ENCODE measurements at places on chromosomes 11 and 22.
A peak's percentile ranks its signal among the peaks of the same experiment; 100 is the strongest.

DNA sequence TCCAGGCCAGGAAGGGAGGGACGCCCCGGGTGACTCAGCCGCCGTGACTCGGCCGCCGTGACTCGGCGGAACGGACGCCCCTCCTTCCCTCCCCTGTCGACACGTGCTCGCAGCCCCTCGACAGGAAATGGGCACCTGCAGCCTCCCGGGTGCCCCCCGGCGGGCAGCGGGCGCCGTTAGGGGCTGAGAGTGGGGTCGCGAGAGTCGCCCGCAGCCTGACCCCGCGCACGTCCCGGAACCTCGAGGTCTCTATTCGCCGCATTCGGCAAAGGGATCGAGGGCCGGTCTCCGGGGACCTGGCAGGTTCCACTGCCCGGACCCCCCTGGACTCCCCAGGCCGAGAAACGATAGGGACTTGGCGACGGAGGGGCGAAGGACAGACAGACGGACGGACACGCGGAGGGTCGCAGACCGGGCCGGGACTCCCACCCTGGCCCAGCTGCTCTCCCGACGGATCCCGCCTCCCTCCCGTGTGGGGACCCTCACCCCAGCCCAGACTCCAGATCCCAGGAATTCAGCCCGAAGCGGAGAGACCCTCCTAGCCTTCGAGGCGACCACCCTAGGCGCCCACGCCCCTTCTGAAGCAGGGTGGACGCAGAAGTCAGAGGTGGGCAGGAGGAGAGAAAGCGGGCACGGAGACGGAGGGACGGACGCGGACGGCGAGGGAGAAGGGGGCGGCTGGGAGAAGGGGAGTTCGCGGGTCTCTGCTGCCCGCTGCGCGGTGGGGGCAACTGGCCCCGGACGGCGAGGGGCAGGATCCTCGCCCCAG is 648 bp downstream of the FOSL1 start:
- DNase-seq, result peak; percentile 88

DNA sequence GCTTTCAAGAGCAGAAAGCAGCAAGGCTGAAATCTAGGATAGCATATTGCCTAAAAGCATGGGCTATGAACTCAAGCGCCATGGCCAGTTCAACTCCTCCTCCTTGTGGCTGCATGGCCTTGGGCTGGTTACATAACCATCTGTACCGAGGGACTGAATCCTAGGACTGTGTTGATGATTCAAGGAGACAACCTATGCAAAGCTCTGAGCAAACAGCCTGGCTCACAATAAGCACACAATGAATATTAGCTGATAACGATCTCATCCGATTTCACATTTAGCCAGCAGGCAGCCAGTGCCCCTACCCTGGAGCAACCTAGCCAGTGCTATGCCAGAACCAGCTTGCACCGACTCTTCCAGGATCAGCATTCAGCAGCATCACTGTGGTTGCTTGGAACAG is 698.4 kb downstream of the TBC1D22A start:
- DNase-seq, result no peak

DNA sequence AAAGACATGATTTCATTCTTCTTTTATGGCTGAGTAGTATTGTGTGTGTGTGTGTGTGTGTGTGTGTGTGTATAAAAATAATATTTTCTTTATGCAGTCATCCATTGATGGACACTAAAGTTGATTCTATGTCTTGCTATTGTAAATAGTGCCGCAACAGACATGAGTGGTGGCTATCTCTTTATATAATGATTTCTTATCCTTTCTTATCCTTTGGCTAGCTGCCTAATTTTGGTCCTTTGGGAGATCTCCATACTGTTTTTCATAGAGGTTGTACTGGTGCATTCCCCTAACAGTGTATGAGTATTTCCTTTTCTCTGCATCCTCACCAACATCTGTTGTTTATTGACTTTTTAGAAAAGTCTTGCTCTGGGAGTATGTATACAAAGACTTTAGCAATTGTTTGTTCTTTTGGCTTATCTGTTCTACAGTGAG is 107.0 kb downstream of the STIM1 start:
- peak; percentile 27 for DNase-seq

DNA sequence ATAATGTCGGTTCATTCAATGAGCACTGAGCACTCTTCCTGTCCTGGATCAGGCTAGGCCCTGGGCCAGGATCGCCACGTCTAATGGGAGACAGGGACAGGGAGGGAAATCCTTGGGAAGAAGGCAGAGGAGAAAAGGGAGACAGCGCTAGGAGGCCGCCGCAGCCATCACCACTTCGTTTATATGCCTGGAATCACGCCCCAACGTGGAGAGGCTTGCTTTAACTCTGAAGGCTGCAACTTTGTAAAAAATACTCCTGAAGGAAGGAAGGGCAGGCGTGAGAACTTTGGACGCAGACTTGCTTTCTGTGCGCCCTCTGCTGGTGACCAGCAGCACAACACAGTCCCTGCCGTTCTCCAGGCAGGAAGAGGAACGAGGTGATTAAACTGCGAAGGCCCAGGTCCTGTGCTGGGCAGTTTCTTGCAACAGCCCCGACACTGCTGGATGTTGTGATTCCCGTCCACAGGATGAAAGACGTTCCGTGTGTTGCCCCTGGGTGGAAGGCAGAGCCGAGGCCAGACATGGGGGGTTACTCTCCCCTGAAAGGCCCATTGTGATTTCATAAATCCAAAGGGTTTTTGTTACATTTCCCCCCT is 22.1 kb downstream of the RIBC2 start:
- peak; percentile 86 for DNase-seq

DNA sequence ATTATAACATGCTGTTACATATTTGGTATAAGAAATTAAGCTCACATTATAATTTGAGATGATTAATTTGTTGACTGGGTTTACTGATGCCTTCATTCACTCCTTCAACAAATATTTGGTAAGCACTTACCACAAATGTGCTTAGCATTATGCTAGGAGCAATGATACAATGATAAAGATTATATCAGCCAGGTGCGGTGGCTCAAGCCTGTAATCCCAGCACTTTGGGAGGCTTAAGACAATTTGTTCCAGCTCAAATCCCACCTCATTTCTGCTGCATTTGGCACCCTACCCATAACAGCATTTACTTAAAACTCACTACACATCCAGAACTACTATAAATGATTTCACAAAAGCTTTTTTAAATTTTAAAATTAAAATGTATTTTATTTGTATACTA is 1263.6 kb upstream of the RAG2 start:
- DNase-seq, result no peak

DNA sequence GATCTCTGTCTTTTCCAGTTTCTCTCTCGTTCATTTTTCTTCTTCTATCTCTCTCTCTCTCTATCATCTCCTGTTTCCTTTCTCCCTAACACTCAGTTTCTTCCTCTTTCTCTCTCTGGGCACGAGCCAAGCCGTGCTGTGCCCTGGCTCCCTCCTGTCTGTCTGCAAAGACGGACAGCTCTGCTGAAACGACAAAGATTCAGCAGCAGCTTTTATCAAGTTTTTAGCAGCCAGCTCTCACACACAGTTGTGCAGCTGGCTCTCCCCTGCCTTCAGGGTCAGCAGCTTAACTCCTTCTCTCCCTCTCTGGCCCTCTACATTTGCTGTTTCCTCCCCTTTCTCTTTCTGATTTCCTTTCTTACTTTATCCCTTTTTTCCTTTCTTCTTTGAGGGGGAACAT is 352.0 kb upstream of the MPPED2 start:
- no peak for DNase-seq

DNA sequence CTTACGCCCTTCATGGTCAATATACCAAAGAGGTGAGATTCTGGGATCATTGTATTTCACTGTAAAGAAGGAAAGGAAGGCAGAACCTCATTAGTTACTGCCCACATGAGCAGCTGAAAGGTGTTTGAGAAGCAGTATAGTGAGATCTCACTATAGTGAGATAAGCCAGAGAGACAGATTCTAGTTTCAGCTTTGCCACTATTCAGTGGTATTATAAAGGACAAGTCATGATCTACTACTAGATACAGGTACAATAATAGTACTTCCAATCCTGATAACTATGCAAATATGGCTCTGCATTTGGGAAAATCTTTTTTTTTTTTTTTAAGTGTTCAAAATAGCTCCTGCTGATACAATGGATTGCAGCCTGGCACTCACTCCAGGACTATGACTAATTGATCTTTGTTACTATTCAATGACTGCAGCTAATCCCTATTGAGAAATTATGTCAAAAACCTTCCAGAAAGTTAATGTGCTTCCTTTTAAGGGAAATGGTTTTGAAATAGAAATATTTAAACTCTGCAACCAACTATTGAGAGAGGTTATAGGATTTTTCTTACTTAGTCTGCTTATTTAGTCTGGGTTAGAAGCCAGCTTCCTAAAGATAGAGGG is 8.3 kb upstream of the DLAT start:
- no peak for DNase-seq

DNA sequence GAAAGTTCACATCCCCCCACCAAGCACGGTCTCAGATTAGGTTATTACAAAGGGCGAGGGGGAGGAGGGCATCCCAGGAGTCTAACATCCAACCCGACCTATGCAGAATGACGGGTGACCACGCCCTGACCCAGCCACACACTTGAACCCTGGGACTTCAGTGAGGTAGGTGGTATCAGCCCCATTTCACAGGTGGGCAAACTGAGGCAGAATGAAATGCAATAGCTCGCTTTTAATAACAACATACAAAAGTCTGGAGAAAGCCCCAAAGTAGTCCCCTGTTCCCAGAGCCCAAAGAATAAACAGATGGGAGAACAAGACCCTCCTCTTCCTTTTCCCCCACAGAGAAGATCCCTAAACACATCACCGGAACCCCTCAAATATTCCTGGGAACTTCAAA is 31.9 kb downstream of the NUP50 start:
- DNase-seq, result no peak

DNA sequence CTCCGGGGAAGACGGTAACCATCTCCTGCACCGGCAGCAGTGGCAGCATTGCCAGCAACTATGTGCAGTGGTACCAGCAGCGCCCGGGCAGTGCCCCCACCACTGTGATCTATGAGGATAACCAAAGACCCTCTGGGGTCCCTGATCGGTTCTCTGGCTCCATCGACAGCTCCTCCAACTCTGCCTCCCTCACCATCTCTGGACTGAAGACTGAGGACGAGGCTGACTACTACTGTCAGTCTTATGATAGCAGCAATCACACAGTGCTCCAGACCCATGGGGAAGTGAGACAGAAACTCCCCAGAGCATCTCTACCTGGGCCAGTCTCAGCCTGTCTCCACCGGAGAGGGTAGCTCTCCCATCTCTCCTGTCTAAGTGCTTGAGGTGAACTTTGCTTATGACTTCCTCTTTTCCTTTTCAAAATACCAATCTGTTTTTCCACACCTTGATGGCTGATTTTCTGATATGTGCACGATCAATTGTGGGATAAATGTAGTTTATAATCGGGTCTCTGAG is 48.5 kb upstream of the VPREB1 start:
- no peak for DNase-seq

DNA sequence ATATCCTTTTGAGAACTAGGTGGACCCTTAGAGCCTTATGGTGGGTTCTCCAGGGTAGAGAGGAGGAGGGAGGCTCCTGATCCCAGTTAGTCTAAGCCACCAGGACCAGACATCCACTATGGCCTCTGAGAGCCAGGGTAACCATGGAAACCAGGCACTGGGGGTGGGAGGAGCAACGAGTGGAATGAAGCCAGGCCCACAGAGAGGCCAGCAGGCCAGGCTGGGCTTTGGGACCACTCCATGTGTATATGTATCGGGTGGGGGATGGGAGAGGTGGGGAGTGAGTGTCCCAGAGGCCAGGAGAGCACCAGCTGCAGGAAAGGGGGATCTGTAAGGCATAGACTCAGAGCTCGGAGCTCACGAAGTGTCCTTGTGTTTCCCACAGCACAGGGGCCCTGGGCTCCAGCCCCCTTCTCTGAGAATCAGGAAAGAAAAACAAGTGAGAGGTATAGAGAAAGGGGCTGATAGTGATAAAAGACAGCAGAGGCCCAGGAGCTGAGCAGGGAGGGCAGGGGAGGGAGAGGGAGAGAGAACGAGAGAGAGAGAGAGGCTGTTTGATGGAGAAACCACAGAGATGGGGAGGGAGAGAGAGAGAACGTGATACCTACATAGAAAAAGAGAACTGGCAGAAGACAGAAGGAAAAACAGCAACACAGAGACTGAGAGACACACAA is 15.5 kb upstream of the TSPAN18 start:
- no peak for DNase-seq

- peak; percentile 76 for DNase-seq
Measured at GRCh38 chr11:91947215-91947820, 277.3 kb upstream of the FAT3 start.

- DNase-seq, result no peak
Measured at GRCh38 chr22:36405671-36406538, 18.1 kb upstream of the MYH9 start.

GRCh38 chr11:73135346-73136284 is 6.5 kb downstream of the FCHSD2 start:
- no peak for DNase-seq

- DNase-seq, result peak; percentile 72
Measured at GRCh38 chr11:45857961-45858474, 10.7 kb downstream of the CRY2 start.

- no peak for DNase-seq
Measured at GRCh38 chr22:20787746-20788626, 14.1 kb downstream of the SERPIND1 start.

- peak; percentile 20 for DNase-seq
Measured at GRCh38 chr11:45754261-45754709, 50.7 kb upstream of the SLC35C1 start.

DNA sequence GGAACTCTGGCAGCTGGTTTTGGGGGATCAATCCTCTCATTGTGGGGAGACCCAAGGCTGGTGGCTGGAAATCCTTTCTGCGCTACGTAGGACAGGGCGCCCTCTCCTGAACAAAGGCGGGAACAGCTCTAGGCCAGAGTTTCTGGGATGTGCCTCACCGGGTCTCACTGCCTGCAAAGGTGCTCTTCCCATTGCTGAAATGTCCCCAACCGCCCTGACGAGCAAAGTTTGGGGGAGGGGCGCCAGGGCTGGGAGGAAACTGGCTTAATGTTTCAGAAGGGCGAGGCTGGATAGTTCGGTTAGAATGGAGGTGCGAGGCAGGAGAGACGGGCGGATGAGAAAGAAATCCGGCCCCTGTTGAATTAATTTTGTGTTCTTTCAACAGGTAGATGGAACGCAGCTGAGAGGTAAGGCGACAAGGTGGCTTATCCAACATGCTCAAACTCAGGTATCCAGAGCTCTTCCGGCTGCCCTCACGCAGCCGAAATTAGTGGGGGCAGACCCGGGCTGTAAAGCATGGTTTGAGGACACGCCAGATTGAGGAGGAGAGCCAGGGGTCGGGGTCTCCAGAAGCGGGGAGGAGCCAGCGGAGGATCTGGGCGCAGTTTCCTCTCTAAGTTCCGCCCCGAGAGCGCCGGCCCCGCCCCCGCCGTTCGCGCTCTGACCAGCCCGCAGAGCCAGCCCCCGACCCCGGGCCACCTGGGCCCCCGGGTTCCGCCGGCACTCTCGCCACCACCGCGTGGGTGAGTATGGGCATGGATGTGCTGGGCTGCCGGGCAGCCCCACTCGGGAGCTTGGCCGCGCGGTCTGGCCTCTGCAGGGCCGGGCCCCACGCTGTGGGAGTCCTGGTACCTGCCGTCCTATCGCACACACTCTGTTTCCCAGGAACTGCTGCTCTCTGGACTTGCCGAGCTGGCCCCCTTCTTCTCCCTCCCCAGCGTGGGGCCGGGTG is at the start of gene PGAP2:
Gene PGAP2, plus strand, starts transcription at position 652 of the 952 bp plus-strand sequence. CDS start 2,700 bp downstream, outside the sequence.
- DNase-seq, result peak; percentile 49
